RWPE2 (cell line): ENCODE measurements at places on chromosomes 2 and 18.
A peak's percentile ranks its signal among the peaks of the same experiment; 100 is the strongest.

DNA sequence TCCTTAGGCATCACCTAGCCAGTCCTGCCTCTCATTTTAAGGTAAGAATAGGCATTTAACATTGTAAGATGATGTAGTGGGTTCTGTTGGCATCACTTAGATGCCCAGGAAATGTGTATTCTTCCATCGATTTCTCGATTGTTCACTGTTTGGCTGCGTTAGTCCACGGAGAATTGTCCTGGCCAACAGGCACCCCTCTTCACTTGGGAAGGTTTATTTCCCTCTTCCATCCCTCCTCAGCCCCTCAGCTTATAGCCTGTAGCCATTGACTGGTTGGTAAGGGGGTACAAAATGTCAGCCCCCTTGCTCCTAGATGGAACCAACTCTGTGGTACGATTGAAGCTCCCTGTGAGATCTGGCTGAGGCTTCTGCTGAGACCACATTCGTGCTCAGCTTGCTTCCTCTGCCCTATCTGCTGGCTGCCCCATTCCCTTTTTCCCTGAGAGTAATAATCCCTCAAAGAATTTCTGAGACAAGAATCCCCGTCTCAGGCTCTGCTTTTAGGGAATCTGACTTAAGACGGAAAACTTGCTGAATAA, 43.4 kb downstream of the PLEKHA3 start:
- no peak for DNase-seq

- peak; percentile 37 for DNase-seq
These were observed 85.7 kb upstream of the ODC1 start for GRCh38 chr2:10533811-10534321.

GRCh38 chr2:105313877-105314276, 15.7 kb downstream of the TGFBRAP1 start:
- DNase-seq: no peak

DNA sequence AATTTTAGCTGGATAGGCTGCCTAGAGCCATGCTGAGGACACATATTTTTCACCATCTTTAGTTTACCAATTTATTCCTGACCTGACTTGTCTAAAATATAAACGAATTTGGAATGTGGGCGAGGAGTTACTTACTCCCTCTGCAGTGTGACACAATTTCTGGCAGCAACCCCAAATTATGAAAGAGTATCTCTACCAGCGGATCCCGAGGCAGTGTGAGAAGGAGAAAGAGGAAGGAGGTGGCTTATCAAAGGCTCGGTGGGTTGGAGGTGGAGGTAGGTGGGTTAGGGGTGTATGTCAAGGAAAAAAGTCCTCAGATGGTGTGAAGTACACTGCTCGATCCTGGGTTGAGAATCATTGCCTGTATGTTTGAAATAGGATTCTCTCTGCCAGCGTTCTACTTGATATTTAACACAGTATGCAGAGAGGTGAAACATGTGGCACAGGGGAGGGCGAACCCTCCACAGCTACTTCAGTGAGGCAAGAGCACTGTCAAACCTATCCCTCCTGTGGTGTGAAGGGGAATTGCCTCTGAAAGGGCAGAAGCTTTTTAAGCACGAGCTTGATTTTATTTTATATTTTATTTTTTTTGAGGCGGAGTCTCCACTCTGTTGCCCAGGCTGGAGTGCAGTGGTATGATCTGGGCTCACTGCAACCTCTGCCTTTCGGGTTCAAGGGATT, 76.0 kb downstream of the RFTN2 start:
- DNase-seq: no peak
